ENCODE measurements at places on chromosomes 7 and 10. TPM values are rescaled to one million over a fixed set of nuclear protein-coding genes. Genes with fewer than 3 reads are reported as not detected.
A peak's percentile ranks its signal among the peaks of the same experiment; 100 is the strongest.

DNA sequence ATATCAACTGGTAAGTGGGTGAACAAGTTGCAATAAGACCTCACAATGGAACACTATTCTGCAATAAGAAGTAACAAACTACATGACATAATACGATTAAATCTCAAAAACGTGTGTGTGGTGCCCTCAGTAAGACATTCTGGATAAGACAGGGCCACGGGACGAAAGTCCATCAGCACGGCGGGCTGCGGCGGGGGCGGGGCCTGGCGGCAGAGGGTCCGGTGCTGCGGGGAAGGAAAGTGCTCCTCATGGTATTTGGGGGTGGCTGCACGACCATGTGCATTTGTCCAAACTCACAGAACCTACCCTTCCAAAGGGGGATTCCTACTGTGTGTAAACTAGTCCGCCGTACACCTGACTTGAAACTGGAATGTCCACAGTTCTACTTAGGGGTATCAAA lies 341.8 kb downstream of the TCERG1L start:
- no peak for DNase-seq

- no peak for DNase-seq
Observed at GRCh38 chr10:60142736-60143135, 236.4 kb upstream of the CCDC6 start.

DNA sequence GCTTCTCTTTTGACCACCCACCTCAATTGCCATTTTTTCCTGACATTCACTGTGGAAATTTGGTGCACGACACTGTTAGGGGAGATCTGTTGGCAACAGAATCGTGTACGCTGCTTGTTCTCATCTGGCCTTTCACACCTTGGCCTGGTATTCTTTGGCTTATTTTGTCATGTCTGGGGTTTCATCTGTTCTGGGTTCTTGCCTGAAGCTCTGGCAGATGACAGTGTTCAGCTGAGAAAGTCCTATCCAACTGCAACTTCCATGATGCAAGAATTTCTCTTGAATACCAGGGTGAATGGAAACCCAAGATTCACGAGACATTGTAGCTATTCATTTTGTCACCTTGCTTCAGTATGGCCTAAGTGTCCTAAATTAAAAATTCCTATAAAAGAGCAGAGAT lies 82.6 kb upstream of the CELF2 start:
- no peak for DNase-seq

GRCh38 chr10:120946497-120946896 lies 95.3 kb downstream of the WDR11 start:
- DNase-seq = no peak

DNA sequence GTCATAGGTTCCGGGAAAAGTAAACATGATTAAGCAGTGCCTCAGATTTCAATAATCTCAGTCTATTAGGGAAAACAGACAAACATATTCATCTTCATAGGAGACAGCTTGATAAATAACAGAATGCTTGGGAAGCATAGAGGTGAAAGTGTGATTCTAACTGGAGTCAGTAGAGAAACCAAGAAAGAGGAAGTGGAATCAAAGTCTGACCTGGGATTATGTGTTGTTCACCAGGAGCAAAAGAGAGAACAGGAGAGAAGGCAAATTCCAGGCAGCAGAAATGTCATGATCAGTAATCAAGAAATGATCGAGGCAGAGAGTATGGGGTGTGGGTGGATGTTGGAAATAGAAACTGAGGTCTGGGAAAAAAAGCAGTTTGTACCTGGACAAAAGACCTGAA lies 43.7 kb downstream of the DGKB start:
- DNase-seq = no peak

DNA sequence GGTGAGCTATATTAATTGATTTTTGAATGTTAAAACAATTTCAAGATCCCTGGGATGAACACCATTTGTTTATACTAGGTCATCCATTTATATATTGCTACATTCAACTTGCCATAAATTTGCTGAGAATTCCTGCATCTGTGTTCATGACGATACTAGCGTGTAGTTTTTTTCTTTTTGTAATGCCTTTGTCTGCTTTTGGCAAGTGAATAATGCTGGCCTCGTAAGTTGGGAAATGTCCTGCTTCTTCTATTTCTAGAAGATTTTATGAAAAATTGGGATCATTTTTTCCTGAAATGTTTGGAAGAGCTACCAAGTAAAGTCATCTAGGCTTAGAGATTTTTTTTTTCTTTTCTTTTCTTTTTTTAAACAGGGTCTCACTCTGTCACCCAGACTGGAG lies 12.9 kb upstream of the MEST start:
- DNase-seq = no peak

- no peak for DNase-seq
Observed at GRCh38 chr10:3955955-3956617, 171.1 kb upstream of the KLF6 start.

- no peak for DNase-seq
Observed at GRCh38 chr10:61465171-61465496, 12.0 kb upstream of the TMEM26 start.

- peak; percentile 5 for DNase-seq
Observed at GRCh38 chr7:120273476-120273975, 551 bp downstream of the KCND2 start.

FIGNL1 gene
- total RNA-seq = 52.0 TPM

DNA sequence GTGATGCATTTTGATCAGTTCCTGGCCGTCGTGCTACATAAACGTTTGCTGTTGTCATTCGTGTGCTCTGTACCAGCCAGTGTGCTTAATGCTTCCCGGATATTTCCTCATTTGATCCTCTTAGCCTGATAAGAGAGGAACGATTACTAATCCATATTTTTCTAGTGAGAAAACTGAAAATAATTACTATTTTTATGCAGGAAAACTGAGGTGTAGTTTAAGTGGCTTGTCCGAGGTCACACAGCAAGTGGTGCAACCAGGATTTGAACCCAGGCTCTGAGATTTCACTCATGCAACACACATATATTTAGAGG lies 650 bp upstream of the SORBS1 start:
- no peak for DNase-seq

- no peak for DNase-seq
Observed at GRCh38 chr10:12195281-12195602, 449 bp downstream of the NUDT5 start.

UCMA gene
- total RNA-seq = not detected

DNA sequence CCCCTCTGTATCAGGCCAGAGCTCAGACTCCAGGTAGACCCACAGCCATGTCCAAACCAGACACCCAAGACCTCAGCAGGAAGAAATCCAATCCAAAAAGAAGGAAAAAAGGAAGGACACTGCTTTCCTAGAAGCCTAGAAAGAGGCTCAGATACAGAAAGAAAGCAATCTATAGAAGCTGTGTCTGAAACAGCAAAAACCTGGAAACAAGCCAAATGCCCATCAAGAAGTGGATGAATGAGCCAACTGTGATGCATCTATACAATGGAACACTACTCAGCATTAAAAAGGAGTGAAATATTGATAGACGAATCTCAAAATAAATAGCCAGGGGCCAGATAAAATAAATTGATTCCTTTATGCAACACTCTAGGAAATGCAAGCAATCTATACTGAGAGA lies 31.6 kb downstream of the GRB10 start:
- peak; percentile 47 for DNase-seq

ORAI2 gene
- total RNA-seq = 94.3 TPM

GRCh38 chr10:66183028-66183427 lies 742.8 kb upstream of the LRRTM3 start:
- DNase-seq = no peak

DNA sequence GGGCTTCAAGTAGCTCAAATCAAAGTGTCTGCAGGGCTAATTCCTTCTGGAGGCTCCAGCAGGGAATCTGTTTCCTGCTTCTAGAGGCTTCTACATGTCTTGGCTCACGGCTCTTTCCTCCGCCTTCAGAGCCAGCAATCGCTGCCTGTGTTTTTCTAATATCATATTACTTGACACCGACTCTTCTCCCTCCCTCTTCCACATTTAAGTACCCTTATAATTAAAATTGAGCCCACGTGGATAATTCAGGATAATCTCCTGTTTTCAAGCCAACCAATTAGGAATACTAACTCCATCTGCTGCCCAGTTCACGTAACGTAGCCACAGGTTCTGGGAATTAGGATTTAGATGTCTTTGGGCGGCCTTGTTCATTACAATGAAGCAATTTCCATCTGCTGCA lies 372.2 kb downstream of the DPP6 start:
- DNase-seq = no peak

- DNase-seq = no peak
Observed at GRCh38 chr10:129613377-129613980, 146.4 kb downstream of the MGMT start.

POU6F2 gene
- not detected for total RNA-seq

GRCh38 chr10:72461085-72461484 lies 106.4 kb upstream of the DNAJB12 start:
- no peak for DNase-seq

PRKG1 gene
- 4.1 TPM for total RNA-seq

CHAT gene
- total RNA-seq = not detected

DNA sequence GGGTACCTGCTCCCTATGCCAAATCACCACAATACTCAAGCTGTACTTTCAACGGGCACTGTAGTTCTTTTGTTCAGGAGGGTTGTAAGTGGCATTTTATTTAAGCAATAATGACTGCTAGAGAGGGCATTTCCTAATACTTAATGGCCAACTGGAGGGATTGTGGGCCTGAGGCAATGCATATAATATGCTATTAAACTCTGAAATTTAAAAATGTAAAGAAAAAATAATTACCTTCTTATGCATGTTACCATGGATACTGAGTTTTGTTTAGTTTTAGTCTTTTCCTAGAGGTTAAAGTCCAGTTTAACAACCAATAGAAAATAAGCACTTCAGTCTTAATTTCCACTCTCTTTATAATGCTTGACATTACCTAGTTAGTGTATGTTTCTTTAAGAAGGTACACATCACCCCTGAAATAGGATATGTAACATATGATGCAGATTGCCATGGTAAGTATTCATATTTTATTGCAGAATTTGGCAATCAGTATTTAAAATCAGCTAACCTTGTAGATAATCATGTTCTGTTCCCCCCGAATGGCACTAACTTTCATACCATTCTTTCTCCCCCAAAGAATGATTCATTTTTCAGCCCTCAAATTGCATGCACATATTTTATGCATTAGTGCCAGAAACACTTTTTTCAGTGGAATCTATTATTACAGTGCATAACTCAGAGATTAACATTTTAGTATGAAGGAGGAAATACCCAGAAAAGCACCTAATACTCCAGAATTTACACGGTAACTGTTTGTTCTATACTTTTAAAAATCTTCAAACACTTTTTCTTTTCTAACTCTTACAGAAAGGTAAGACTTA lies 90.3 kb upstream of the ZNF438 start:
- no peak for DNase-seq

SH2D4B gene
- 0.34 TPM for total RNA-seq

- DNase-seq = no peak
Observed at GRCh38 chr7:92639966-92640365, 49.8 kb upstream of the FAM133B start.

- no peak for DNase-seq
Observed at GRCh38 chr7:100022621-100023020, 7.2 kb downstream of the ZKSCAN1 start.

DNA sequence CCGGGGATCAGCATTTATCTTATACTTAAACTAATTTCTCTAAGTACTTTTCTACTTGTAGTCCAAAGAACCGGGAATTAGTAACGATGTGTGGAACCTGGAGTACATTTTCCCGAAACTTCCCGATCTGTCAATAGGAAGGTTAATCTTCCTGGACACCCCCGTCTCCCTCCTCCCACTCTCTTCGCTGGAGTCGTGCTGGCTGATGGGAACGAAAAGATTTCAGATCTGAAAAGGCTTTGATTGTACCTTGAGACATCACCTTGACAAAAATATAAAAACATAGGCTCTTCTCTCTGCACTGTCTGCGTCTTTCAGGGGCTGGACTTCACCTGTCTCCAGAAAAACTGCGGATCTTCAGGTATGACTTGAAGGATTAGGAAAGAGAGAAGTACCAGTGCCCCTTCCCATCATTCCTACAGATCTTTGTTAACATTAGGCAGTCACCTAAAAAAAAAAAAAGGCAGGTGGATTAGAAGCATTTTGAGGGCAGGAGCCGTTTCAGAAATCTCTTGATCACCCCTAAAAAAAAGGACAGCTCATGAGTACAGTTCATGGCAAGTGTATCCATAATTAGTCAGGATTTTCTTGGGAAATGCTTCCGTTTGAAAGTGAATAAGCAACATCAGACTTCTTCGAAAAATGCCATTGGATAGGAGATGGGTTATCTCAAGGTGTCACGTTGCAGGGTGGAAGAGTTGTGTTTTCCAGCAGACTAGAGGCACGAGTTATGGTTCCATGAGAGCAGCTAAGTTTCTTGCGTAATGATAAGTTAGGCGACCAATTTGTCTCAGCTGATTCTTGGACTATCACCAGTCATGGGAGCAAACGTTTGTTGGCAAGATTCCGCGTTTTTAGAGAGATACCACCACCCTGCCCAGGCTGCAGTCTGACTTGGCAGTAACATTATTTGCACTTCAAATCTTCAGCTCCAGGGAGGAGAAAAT lies 7.8 kb upstream of the BAMBI start:
- DNase-seq = no peak

ACTL6B gene
- total RNA-seq = not detected

SNX10 gene
- 9.4 TPM for total RNA-seq

DNA sequence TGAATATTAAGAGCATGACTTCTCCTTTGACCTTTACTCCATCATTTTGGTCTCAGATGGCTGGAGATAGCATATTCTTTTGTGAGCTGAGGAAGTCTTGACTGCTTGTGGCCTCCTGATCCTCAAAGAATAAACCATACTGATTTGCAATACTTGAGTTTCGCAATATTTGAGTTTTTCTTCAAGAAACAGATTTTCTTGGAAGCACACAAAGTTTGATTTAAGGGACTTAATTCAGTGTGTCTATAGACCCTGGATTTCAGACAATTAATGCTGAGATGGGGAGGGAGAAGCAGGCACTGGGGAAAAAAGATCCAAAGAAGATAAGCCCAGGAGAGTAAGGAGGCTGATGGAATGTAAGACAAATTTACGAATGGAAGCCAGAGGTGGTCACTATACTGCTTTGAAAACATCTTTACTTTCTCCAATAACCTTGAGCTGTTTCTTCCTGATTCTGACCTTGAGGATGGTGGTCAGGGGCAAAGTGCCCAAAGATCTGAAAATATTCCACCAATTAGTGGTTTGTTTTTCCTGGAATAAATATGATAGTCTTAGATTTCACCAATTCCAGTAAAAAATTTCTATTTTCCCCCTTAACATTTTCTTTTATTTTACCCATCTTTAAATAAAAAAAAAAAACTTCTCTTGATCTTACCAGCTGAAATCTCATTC lies 7.5 kb downstream of the EPDR1 start:
- DNase-seq = no peak

- no peak for DNase-seq
Observed at GRCh38 chr10:102650655-102651454, 6.6 kb downstream of the TRIM8 start.

PDK4 gene
- 105 TPM for total RNA-seq

DNA sequence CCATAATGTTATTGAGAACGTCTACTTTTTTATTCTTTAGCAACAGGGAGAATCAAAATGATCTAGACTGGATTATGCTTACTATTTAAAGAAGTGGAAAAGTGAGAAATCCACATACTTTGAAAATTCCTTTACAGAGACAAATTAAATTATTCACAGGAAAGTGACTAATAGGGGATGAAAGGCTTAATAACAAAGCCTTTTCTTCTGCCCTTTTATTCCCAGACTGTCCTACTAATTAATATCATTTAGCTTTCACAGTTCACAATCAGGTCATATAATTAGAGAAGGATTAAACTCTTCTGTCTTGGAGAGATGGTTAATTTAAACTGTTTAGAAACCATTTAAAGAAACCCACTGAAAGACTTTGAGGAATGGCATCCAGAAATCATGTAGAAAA lies 58.8 kb downstream of the ARL4A start:
- peak; percentile 42 for DNase-seq

All from dermis blood vessel endothelial cell (primary cell).